ENCODE measurements at places on chromosomes 1 and 21.

GRCh38 chr1:170267317-170267716 is 121.6 kb downstream of the NTMT2 start:
- DNase-seq = no peak

DNA sequence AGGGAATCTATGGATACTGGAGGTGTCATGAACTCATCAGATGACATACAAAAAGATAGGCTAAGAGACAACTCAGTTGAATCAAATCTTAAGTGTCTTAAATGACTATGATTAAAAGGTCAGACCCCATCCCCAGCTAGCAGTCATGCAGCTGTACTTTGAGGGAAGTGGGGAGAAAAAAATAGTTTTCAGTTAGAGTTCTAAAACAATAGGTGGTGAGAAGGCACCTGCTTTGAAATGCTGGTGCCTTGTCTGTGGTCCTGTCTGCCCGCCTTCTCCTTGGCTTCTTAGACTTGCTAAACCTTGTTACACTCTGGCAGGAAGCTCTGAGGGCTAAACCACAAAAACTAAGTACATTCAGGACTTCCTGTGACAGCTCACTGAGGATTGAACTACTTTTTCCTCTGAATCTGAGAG is 15.3 kb downstream of the CD2 start:
- DNase-seq = no peak

DNA sequence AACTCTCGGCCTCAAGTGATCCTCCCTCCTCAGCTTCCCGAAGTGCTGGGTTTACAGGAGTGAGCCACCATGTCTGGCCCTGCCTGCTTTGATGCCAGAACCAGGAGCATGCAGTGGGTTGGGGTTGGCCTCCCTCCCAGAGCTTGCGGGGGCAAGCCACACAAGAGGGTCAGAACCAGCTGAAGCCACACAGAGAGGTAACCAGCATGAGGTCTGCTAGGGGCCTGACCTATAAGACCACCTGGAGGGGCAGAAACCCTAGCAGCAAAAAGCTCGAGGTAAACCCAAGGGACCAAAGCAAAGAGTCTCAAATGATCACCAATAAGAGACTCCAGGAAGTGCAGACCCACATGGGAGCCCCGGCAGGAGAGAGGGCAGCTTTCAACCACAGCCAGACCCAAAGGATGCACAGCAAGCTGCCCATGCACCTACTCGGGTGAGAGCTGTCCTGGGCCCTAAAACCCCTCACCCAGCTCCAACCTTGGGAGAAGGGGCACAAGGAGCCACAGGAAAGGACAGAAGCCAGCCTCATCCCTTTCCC is 81.2 kb downstream of the TOMM20 start:
- DNase-seq = no peak

DNA sequence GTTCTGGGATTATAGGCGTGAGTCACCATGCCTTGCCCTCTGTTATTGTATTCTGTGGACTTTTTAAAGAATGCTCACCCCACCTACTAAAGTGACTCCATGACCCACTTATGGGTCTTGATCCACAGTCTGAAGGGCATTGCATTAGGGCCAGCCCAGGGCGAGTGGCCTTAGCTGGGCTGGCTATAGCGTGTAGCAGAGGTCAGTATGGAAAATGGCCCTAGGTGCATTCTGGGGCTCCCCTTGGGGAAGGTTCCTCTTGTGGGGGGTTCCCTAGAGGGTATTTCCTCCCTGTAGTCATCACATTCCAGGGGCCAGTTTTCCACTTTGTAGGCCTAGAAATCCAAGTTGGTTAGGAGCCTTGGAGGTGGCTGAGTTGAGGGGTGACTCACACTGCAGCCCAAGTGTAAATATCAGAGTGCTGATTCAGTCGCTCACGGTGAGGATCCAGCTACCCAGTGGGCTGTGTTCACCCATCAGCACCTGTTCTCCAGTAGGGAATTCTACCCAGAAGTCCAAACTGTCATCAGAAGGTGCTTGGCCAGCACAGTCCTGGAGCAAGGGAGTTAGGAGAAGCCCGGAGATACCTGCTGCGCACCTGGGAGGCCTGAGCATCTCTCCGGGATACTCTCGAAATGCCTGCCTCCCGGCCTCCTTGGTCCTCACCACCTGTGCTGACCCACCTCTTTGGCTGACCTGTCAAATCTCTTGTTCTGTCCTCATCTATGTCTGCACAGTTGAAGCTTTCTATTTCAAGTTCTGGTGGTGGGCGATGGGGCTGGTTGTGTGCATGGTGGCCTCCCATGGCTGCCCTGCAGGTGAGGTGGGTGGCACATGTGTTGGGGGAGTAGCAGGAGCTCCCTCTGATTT is 52.2 kb downstream of the NENF start:
- no peak for DNase-seq

GRCh38 chr1:1178794-1179331 is 5.2 kb downstream of the TTLL10 start:
- DNase-seq = no peak

- no peak for DNase-seq
Measured at GRCh38 chr21:45318556-45319404, 31.1 kb upstream of the POFUT2 start.

GRCh38 chr1:73611681-73612080 is 586.3 kb downstream of the LRRIQ3 start:
- no peak for DNase-seq

- DNase-seq = no peak
Measured at GRCh38 chr1:228901936-228902681, 166.8 kb downstream of the RHOU start.

DNA sequence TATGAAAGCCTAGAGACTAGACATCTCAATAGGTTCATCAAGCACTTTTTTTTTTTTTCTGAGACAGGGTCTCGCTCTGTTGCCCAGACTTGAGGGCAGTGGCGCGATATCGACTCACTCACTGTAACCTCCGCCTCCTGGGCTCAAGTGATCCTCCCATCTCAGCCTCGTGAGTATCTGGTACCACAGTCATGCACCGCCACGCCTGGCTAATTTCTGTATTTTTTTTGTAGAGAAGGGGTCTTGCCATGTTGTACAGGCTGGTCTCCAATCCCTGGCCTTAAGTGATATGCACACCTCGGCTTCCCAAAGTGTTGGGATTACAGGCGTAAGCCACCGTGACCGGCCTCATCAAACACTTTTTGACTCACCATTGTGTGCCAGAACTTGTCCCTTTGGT is 613 bp upstream of the GPATCH4 start:
- DNase-seq = no peak

- DNase-seq = no peak
Measured at GRCh38 chr1:181101581-181102226, 13.2 kb downstream of the IER5 start.

GRCh38 chr1:12314333-12314903 is 84.6 kb downstream of the VPS13D start:
- DNase-seq = no peak

- DNase-seq = no peak
Measured at GRCh38 chr1:78176448-78176847, 130.7 kb downstream of the GIPC2 start.

DNA sequence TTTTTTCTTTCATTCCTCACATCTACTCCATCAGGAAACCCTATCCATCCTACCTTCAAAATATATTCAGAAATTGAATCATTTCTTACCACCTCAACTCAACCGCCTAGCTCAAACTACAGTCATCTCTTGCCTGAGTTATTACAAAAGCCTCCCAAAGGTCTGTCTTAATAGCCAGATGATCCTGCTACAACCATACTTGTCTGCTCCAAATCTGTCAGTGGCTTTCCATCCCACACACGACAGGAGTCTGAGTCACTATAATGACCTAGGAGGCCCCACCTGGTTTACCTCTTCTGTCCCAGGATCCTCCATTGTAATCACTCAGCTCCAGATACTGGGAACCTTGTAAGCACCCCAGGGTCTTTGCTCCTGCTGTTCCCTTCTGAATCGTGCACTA is 37.1 kb upstream of the IL12RB2 start:
- DNase-seq = no peak

DNA sequence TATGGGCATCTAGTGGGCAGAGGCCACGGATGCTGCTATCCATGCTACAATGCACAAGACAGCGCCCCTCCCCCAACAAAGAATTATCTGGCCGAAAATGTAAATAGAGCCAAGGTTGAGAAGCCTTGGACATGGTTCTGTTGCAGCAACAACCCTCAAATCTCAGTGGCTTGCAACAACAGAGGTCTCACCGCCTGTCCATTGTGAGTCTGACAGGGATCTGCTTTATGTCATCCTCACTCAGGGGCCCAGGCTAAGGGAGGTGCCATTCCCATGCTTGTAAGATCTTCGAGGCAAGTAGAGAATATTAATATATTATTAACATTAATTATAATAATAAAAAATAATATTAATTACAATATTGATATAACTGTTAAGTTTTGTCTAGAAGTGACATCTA is 9.5 kb upstream of the PITHD1 start:
- DNase-seq = no peak

DNA sequence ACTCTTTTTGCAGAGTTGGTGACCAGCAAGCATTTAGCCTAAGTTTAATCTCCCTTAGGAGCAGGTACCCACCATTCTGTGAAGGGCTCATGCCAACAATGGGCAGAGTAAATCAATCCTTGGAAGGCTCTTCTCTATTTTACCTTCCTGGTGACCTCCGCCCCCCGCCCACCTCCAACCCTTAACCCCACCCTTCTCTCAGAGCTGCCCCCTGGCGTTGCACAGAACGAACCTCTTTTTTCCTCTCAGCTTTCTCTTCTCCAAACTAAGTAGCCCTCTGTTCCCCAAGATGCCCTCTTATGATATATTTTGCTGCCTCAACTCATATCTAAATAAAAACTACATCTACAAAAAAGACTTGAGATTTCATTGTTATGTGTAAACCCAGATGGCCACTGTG is 186.8 kb downstream of the SEC16B start:
- DNase-seq = no peak

Data from activated T-cell treated with anti-CD3 and anti-CD28 coated beads, Interleukin-2, amount 50 U/mL, for 1 hour (primary cell).